ENCODE measurements at places on chromosomes 5 and 9. TPM values are rescaled to one million over a fixed set of nuclear protein-coding genes. Genes with fewer than 3 reads are reported as not detected.

NRARP gene
- total RNA-seq = 13.3 TPM

MARCOL gene
- not detected for total RNA-seq

PLPPR1 gene
- not detected for total RNA-seq

RICTOR gene
- total RNA-seq = 25.1 TPM

CHSY3 gene
- 2.5 TPM for total RNA-seq

ADRB2 gene
- 7.7 TPM for total RNA-seq

C5orf63 gene
- 2.8 TPM for total RNA-seq

ZDHHC11 gene
- 10.8 TPM for total RNA-seq

GRCh38 chr9:8256880-8257279 lies 457.3 kb upstream of the DMAC1 start:
- no peaks in the 10 kb centered on the region for H3K36me3 ChIP-seq
- DNase-seq = no peak
- H3K4me3 ChIP-seq = no peak overlapping the region
- H3K27ac ChIP-seq = no peak overlapping the region

DNA sequence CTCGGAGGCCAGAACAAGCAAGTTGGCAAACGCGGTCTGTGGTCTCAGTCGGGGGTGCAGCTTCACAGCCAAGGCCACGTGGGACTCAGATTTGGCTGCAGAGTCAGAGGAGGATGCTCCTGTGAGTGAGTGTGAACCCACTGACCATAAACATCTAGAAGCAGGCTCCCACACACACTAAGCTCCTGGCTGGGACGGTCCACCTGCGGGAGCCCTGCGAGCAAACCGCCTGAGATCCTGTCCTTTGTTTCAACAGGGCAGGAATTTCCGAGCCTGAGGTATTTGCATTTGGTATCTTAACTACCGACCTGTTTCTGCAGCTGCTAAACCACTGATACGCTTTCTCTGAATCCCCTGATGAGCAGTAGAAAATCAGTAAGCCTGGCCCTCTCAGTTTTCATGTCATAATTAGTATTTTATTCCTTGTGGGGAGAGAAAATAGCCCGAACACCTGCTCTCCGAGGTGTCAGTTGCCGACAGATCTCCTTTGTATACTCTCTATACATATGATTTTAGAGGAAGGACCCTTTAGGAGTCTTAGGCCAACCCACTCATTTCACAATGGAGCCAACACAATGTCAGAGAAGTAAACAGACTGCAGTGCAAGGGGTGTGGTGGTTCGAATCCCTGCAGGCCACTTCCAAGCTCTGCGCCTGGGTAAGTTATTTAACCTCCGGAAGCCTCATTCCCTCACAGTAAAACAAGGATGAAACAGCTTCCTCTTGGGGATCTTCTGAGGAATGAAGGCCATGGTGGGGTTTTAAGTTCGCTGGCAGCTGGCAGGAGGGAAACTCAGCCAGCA lies 40.9 kb upstream of the PWWP2A start:
- no peak overlapping the region for H3K27ac ChIP-seq
- DNase-seq = no peak
- no peaks in the 10 kb centered on the region for H3K36me3 ChIP-seq
- H3K4me3 ChIP-seq = no peak overlapping the region

DNA sequence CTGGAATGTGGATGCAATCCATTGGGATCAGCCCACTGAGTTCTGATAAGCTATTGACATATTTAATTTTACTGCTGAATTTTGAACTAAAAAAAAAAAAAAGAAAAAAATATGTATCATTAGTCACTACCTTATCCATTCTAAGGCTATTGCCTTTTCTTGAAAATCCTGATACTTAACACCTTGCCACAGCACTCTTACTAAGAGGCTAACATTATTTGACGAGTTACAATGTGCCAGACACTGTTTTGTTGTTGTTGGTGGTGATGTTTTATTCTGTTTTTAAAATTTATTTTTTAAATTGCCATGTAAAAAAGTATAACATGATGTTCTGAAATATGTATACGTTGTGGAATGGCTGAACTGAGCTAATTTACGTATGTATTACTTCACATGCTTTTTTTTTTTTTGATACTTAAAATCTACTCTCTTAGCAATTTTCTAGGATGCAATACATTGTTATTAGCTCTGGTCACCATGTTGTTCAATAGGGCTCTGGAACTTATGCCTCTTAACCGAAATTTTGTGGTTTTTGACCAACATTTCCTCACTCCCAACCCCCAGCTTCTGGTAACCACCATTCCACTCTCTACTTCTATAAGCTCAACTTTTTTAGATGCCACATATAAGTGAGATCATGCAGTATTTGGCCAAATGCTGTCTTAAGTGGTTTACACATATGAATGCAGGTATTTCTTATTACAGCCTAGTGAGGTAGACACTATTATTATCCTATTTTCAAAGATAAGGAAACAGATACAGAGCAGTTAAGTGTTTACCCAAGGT lies 134.8 kb upstream of the PCA3 start:
- no peak overlapping the region for H3K4me3 ChIP-seq
- DNase-seq = no peak
- H3K27ac ChIP-seq = no peak overlapping the region
- no peaks in the 10 kb centered on the region for H3K36me3 ChIP-seq
- H3K4me1 ChIP-seq = no peaks in the 10 kb centered on the region

DNA sequence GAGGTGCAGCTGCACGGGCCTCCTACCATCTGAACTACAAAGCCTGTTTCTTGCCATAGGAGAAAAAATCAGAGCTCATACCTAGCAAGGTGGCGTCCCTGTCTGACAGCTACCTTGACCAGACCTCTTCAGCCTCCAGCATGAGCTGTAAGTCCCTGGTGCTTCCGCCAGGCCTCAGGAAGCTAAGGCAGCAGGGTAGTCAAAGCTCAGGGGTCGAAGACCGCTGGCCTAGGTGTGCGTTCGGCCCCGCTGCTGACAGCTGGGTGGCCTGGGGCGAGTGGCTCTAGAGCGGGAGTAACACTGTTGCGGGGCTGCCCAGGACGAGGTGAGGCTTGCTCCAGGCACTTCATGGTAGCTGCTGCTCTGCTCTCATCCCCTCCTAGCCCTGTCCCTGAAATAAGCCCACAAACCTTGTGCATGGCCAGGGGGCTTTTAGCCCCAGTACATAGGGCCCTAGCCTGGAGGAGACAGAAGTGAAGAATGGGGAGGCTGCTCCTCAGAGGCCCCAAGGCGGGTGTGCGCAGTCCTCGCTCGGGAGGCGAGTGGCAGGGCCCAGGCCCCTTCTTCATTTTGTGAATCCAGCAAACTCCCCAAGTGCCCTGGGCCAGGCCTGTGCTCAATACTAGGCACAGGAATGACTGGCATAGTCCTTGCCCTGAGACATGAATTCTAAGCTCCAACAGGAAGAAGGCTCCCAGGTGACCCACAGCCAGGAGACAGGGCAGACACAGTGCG lies 5.4 kb downstream of the TOR2A start:
- no peaks in the 10 kb centered on the region for H3K27me3 ChIP-seq
- no peak overlapping the region for H3K27ac ChIP-seq
- H3K4me1 ChIP-seq = no peaks in the 10 kb centered on the region
- DNase-seq = no peak

GRCh38 chr5:57862471-57862911 lies 379.9 kb upstream of the ACTBL2 start:
- no peaks in the 10 kb centered on the region for H3K36me3 ChIP-seq
- no peak for DNase-seq
- no peaks in the 10 kb centered on the region for H3K27me3 ChIP-seq
- no peak overlapping the region for H3K4me3 ChIP-seq
- H3K27ac ChIP-seq = peak overlapping the region; percentile 9

DNA sequence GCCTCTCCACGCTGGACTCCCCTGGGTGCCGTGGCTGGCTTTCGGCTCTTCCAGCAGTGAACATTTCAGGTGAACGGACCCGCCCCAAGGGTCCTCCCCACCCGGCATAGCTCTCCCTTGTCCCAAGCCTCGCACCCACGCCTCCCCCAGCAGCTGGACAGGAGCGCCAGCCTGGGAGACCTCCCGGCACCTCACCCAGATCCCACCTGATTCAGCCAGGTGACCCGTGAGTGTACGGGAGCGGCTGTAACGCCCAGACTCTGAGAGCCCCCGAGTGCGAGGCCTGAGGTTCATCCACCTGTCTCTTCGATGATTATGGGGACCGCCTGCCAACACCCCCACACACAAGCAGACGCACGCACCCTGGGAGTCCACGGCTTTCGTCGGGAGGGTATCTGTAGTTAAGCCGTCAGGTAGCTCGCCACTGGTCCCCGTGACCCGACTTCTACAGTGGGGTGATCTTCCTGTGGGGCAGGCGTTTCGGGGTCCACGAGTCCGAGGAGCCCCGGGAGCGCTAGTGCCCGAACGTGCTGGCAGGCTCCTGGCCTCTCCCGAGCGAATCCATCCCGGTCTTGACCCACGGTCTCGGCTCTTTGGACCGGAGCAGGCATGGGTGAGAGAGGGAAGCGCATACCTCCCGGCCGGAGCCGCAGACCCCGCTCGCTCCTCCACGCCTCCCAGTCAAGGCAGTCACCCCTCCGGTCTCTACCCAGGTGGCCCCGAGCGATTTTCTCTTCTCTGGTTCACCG lies 14.9 kb downstream of the TRIM7 start:
- peak overlapping the region; percentile 93 for H3K27ac ChIP-seq
- no peaks in the 10 kb centered on the region for H3K4me1 ChIP-seq
- no peak for DNase-seq
- no peaks in the 10 kb centered on the region for H3K36me3 ChIP-seq
- H3K27me3 ChIP-seq = no peaks in the 10 kb centered on the region

GRCh38 chr9:84270847-84271530 lies 69.6 kb downstream of the SLC28A3 start:
- H3K27ac ChIP-seq = no peak overlapping the region
- no peaks in the 10 kb centered on the region for H3K27me3 ChIP-seq
- DNase-seq = no peak
- no peaks in the 10 kb centered on the region for H3K4me1 ChIP-seq

- H3K27me3 ChIP-seq = no peaks in the 10 kb centered on the region
- H3K4me3 ChIP-seq = no peak overlapping the region
- H3K4me1 ChIP-seq = no peaks in the 10 kb centered on the region
- no peak for DNase-seq
- H3K36me3 ChIP-seq = no peaks in the 10 kb centered on the region
Measured at GRCh38 chr9:84891924-84892323, 222.4 kb downstream of the NTRK2 start.

DNA sequence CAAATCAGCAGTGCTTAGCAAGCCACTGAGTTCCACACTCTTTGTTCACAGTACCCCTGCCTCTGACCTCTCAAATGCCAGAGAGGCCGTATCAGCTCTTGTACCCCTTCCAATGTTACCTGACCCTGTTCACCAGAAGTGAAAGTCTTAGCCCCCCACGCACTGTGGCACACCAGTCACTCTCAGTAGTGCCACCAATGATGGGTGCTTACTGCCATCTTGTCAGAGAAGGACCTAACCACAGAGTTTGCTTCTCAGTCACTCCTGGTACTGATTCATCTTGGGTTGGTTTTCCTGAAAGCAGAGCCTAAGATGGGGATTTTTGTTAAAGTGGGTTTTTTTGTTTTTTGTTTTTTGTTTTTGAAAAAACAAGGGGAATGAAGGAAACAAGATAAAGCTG lies 28.8 kb upstream of the PANK3 start:
- no peaks in the 10 kb centered on the region for H3K4me1 ChIP-seq
- H3K27ac ChIP-seq = no peak overlapping the region
- no peaks in the 10 kb centered on the region for H3K27me3 ChIP-seq
- DNase-seq = no peak
- H3K4me3 ChIP-seq = no peak overlapping the region

DNA sequence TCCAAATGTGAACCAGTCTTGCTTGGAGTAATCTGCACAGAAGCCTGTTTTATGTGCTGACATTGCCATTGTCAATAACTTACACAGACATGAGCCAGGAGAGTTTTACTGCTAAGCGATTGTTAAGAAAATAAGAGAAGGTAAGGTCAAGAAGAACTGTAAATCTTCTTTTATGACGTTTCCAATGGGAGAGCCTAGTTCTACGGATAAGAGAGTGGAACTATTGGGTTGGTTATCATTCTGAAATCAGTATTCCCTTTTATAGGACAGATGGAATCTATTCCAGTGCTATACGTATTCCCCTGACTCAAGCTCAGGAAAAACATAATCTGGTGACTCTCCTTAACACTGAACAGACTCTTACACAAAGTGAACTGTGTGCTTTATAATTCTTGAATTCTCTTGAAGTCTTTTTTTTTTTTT lies 137.9 kb upstream of the OTULINL start:
- DNase-seq = no peak
- H3K4me3 ChIP-seq = peak overlapping the region; percentile 52
- peak overlapping the region; percentile 15 for H3K27ac ChIP-seq
- no peaks in the 10 kb centered on the region for H3K27me3 ChIP-seq

DNA sequence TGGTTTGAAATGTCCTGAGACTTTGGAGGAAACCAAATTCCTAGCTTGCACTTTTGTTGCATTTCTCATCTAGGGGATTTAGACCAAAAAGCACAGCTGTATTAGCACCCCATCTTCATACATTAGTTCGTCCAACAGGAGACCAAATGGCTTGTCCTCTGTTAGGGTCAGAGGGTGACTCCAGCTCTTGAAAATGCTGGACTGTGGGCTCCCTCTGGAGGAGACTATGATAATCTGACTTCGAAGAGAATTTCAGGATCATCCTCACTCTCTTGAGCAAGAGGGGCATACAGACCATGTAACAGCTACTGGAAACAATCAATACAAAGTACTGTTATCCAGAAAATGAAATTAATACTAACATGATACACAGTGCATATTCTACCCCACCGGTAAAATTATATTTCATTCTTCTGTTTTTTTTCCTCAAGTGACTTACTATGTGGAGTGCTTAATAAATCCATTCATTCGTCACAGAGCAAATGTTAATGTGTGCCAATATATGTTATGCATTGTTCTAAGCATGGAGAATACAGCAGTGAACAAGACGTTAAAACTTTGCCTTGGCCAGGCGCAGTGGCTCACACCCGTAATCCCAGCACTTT lies 63.7 kb upstream of the PPP2CA start:
- no peak overlapping the region for H3K4me3 ChIP-seq
- no peak overlapping the region for H3K27ac ChIP-seq
- H3K27me3 ChIP-seq = no peaks in the 10 kb centered on the region
- peak; percentile 63 for DNase-seq
- no peaks in the 10 kb centered on the region for H3K4me1 ChIP-seq

- H3K27ac ChIP-seq = no peak overlapping the region
- no peaks in the 10 kb centered on the region for H3K36me3 ChIP-seq
- no peak overlapping the region for H3K4me3 ChIP-seq
- DNase-seq = no peak
- no peaks in the 10 kb centered on the region for H3K4me1 ChIP-seq
Measured at GRCh38 chr5:33659526-33660169, 218.9 kb downstream of the TARS1 start.

DNA sequence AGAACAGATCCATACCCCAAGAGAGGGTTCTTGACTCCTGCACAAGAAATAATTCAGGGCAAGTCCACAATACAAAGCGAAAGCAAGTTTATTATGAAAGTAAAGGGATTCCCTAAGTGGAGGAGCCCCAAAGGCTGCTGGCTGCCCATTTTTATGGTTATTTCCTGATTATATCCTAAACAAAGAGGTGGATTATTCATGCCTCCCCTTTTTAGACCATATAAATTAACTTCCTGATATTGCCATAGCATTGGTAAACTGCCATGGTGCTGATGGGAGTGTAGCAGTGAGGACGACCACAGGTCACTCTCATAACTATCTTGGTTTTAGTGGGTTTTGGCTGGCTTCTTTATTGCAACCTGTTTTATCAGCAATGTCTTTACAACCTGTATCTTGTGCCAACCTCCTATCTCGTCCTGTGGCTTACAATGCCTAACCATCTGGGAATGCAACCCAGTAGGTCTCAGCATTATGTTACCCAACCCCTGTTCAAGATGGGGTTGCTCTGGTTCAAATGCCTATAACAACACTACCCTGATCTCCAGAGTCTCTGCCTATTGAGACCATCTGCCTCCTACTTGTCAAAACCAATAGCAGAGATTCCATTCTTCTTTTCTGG lies 154.4 kb upstream of the GRAMD2B start:
- no peak overlapping the region for H3K4me3 ChIP-seq
- no peak for DNase-seq
- no peak overlapping the region for H3K27ac ChIP-seq

Data from right atrium auricular region (tissue), 2 donors.